Breast epithelium (tissue), 4 donors: ENCODE measurements at places on chromosomes 12 and 14. TPM values are rescaled to one million over a fixed set of nuclear protein-coding genes. Genes with fewer than 3 reads are reported as not detected.

The CLEC12A gene
- 1.9 TPM for total RNA-seq

DNA sequence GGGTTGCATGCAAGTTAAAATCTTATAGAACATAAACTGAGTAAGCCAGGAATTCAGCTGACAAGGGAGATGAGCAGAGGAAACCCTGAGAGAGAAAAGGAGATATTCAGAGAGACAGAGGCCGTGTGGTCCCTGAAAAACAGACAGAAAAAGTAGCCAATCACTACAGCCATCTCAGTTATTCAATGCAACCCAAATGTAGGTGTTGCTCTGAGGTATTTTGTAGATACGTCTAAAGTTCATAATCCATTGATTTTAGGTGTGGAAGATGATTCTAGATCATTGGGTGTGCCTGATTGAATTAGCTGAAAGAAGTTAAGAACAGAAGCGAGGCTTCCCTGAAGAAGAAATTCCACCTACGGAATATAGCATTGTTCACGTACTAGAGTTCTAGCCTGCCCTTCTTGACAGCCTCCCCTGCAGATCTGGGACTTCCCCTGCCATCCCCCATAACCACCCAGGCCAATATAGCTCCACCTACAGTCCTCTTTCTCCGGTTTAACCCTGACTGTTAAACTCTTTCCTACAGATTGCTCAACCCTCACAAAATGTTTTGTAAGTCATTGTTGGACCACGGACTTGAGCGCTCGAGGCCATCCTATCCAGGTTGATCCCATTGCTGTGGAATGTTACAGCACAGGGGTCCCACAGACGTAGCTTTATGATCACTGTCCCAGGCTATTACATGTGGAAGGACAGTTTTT, 21.7 kb downstream of the AICDA start:
- DNase-seq, result no peak

- DNase-seq, result peak; percentile 59
Observed at GRCh38 chr14:80987235-80988032, 32.0 kb downstream of the TSHR start.

DNA sequence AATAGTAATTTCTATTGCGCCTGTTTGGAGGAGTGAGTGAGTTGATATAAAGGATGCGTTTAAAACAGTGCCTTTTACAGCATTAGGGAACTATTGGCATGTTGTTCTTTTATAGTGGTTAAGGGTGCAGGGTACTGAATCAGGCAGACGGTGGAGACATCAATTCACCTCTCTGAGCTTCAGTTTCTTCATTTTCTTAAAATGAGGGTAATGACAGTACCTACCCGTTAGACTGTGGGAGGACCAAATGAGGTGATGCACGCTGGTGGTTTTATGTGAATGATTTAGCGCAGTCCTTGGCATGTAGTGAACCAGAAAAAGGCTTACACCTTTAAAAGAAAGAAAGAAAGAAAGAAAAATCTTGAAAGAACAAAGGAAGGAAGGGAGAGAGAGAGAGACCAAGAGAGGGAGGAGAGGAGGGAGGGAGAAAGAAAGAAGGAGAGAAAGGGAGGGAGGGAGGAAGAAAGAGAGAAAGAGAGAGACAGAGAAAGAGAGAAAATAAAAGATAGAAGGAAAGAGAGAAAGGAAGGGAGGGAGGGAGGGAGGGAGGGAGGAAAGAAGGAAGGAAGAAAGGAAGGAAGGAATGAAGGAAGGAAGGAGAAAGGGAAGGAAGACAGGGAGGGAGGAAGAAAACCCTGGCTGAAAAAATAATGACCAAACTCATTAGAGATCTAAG, 22.2 kb upstream of the CCND2 start:
- no peak for DNase-seq

DNA sequence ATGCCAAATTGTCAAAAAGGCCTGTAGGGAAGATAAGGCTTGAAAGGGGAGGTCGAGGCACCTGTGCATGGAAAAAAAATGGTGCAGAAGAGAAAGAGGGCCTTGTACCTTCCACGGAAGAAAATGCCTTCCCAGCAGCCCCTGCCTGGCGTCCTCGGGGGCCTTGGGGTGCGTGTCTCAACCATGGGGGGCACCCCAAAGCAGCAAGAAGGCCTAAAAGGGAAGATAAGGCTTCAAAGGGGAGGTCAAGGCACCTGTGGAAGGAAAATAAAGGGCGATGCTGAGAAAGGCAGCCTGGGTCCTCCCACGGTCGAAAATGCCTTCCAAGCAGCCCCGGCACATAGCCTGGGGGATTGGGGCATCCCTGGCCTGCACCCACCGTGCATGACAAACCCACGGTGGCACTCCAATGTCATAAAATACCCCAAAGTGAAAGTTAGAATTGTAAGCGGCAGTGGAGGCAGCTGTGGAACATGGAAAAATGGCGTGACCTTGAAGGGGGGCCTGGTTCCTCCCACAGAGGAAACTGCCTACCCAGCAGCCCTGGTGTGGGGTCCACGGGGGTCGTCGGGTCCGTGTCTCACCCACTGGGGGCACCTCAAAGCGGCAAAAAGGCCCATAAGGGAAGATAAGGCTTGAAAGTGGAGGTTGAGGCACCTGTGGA, 275.0 kb downstream of the ALG10 start:
- no peak for DNase-seq

DNA sequence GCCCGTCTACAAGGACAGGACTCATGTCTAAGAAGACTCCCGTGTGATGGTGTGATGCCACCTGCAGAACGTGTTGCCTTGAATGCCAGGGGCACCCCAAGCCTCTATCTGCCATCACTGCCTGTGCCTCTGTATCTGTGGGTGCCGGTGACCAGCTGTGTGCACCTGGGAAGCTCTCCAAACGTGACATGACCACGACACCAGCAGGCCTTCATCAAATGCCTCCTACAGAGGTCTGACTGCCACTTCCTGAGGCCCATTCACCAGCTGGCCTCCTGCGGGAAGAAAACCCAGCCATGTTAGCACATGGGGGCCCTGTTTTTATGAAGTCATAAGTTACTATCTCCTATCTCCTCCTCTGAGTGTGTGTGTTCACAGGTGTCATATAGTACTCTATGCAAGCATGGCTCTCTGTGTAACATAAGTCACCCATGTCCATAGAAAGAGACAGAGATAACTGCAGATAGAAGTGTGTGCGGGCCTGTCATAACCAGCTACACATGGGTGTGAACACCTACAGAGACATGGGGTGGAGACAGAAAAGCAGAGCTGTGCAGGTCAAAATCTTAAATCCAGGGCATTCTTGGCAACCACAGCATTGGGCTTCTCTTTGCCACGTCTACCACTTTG, 18.3 kb upstream of the SERPINA4 start:
- DNase-seq, result no peak

The WDHD1 gene
- total RNA-seq, result 2.3 TPM

The ARMH4 gene
- total RNA-seq, result 6.4 TPM

GRCh38 chr12:78739653-78740052, 124.9 kb upstream of the SYT1 start:
- no peak for DNase-seq

The AICDA gene
- total RNA-seq, result 0.96 TPM

- DNase-seq, result no peak
Observed at GRCh38 chr12:109264943-109265650, 44.0 kb downstream of the FOXN4 start.

The OAS2 gene
- 7.9 TPM for total RNA-seq

The MYL2 gene
- not detected for total RNA-seq

- DNase-seq, result no peak
Observed at GRCh38 chr12:45502481-45503128, 226.9 kb upstream of the ARID2 start.

GRCh38 chr14:75142494-75142893, 15.6 kb upstream of the NEK9 start:
- DNase-seq, result no peak

DNA sequence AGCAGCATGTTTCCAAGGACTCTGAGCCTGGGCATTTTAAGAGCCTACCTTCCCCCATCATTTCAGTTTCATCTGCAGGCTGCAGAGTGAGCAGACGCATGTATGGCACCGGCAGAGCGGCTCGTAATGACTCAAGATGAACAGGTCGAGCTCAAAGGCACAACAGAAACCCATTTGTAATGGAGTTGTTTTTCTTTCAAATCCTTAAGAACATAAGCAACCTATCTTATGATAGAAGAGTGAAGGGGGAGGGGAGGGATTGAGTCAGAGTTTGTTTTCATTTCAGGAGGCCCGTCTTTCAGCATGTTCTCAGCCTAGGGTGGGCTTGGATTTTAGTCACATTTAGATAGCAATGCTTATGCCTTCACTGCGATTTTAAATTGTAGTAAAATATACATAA, 54.9 kb upstream of the CISTR start:
- no peak for DNase-seq

The SERPINA10 gene
- total RNA-seq, result not detected

The GLIPR1L1 gene
- total RNA-seq, result not detected

DNA sequence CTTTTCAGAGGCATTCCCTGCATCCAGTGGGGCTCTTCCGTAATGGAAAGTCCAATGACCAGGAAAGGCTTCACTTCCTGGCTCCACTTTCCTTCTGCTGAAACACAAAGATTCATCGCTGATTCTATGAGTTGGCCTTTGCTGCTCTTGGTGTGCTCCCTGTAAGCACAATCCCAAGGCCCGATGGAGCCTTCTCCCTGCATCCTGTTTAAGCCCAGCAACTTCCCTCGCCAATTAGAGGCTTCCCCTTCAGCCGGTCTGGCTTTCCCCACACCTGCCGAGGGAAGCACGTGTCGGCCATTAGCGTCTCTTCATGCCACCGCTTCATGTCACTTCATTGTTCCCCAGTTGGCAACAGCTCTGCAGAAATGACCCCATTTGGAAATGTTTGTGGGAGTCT, 693.9 kb downstream of the MED13L start:
- DNase-seq, result no peak

DNA sequence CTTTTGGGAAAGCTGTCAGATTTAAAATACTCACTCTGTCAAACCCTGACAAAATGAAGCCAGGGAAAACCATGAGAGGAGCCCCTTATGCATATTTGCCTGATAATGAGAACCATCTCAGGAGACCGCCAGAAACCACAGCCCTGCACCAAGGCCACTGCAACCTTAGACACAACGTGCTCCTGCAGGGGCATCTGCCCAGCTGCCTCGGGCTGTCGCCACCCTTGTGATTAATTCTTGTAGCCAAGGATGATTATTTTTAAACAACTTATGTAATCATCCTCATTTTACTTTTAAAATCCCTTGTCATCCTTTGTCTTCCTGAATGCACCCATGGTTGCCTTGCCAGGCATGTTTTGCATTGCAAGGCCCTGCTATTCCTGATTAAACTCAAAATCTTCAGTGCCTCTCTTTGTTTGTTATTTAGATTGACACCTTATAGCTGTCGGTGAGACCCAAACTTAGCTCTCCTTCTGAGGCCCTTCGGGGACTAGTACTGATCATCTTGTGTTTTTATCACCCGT, 766.4 kb upstream of the TMEM132C start:
- no peak for DNase-seq

DNA sequence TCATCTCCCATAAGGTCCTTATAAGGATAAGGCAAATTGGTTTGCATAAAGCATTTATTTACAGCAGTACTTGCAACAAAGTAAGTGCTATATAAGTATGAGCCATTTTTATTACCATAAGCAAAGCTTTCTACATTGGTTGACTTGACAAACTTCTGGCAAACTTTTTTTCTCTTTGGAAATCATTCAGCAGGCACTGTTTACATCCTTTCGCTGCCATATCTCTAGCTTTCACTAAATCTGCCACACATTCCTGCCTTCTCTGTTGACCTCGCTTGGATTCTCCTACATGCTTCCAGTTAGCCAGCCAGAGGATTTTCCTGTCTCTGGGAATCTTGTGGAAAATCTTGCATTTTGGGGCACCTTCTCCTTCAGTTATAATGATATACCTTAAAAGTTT, 21.8 kb upstream of the HDAC7 start:
- no peak for DNase-seq

The VRTN gene
- total RNA-seq, result not detected

DNA sequence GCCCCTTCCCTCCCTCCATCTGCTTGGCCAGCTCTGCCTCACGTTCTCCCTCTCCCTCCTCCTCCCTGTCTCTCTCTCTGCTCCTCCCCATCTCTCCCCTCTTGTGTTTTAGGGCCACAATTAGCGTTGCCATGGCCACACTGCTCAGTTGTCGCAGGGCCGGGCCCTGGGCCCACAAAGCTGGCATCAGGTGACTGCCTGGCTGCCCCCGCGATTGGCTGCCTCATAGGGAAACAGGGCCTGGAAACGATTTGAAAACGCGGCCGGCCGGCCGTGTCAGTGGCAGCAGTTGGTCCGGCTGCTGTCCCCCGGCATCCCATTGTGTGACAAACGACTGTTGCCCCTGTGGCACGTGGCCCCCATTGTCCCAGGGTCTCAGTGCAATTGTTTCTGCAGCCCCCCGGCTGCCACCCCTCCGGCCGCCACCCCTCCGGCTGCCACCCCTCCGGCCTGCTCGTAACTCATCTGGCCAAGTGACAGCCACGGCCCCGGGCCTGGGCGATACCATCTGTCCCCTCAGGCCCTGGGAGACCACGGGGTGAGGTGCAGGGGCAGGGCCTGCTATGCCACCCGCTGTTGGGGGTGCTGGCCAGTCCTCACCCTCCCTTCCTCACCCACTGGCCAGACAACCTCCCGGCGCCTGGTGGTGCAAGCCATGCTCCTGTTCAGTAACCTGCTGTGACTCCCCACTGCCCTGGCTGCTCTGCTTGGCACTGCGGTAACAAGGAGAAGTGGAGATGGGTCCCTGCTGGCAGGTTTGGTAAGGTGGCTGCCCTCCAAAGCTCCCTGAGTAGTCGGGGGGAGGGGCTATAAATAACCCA, 17.4 kb downstream of the FOXN4 start:
- peak; percentile 43 for DNase-seq

GRCh38 chr12:19967431-19967830, 400.9 kb upstream of the PDE3A start:
- DNase-seq, result no peak

The CPNE6 gene
- total RNA-seq, result not detected

The INTS13 gene
- 21.9 TPM for total RNA-seq

DNA sequence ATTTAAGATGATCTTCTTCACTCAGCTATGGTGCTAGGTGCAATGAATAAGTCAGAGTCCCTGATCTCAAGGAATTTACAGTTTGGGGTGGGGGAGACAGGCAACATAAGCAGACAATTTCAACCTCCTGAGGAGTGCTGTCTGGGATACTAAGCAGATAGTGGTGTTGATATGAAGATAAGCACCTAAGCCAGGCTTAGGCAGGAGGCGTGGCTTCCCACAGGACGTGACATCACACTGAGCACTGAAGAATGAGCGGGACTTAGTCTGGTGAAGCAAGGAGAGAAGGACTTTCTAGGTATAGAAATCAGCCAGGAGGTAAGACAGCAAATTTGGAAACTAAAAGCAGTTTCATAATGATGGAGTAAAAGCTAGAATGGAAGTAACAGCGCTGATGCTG, 6.8 kb downstream of the PRPH start:
- no peak for DNase-seq

- no peak for DNase-seq
Observed at GRCh38 chr14:35400648-35401421, 3.7 kb downstream of the NFKBIA start.
